ENCODE measurements at places on chromosomes 1 and 21.

- DNase-seq, result no peak
These were observed 120.2 kb downstream of the ACTL8 start for GRCh38 chr1:17875171-17875881.

GRCh38 chr1:181662606-181663005, 179.3 kb downstream of the CACNA1E start:
- DNase-seq, result no peak

GRCh38 chr1:54593571-54594160, 29.7 kb downstream of the FAM151A start:
- DNase-seq, result no peak

- no peak for DNase-seq
These were observed 314.1 kb downstream of the DISC1 start for GRCh38 chr1:231940701-231941100.

DNA sequence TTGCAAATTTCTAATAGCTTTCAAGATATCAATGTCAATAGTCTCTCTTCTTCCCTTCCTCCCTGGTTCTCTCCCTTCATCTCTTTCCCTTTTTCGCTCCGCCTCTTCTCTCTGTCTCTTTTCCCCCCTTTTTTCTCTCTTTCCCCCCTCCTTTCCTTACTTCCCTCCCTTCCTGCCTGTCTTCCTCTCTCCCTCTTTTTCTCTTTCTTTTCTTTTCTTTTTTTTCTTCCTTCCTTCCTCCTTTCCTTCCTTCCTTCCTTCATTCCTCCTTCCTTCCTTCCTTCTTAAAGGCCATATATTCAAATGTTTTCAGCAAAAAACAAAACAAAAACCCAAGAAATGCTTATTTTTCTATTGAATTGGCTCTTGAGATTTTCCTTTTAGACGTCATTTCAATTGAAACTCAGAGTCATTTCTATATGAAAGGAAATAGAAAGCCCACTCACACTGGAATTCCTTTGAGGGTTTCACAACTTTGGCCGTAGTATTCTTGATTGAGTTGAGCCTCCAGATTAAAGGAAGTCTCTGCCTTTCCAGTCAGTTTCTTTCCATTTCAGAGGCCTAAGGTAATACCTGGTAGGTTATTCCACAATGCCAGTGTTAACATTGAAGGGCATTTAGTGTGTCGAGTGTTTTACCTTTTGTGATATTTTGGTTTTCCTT, 551.5 kb downstream of the LMO4 start:
- no peak for DNase-seq

- DNase-seq, result no peak
These were observed 63.2 kb downstream of the FAM163A start for GRCh38 chr1:179806333-179806732.

- DNase-seq, result no peak
These were observed 273.5 kb downstream of the COL11A1 start for GRCh38 chr1:102834688-102835320.

- DNase-seq, result no peak
These were observed 43.2 kb upstream of the FMO2 start for GRCh38 chr1:171141688-171142415.

DNA sequence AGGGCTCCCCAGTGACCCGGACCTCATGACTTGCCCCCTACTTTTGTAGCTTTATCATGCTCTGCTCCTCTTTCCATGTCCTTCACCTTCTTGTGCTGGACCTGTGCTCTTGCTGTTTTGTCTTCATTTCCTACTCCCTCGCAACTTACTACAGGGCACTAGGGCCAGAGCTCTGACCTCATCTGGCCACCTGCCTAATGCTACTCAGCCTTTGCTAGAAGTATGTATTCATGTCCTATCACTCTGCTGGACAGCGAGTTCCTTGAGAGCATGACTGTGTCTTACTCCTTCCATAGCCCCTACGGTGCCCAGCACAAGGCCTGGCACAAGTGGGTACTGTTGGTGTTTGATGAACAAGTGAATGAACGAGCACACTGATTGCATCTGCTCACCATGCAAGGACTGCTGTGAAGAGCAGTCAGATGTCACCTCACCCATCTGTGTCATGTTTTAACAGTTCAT, 1.9 kb downstream of the MTFR1L start:
- DNase-seq, result no peak

DNA sequence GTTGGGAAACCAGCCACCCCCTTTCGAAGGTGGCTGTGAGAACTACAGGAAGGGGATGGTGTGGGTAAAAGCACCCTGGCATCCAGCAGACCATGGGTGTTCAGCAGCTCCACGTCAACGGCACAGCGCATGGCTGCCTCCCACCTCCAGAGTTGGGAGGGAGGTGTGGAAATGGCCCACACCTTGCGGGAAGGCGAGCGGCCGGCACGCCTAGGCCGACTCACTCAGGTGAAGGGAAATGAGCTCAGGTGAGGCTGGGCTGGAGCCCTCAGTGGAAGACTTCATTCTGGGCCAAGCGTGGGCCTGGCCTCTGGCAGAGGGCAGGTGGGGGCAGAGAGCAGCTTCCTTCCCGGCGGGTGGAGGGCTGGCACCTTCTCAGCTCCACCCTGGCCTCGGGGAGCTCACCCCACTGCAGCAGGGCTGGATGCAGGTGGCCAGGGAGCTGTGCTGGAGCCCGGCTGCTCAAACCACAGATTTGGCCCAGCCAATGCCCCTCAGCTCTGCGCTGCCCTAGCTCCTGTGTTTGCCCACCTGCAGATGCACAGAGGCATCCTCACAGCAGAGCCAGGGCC, 24.8 kb upstream of the ALDH4A1 start:
- DNase-seq, result no peak

DNA sequence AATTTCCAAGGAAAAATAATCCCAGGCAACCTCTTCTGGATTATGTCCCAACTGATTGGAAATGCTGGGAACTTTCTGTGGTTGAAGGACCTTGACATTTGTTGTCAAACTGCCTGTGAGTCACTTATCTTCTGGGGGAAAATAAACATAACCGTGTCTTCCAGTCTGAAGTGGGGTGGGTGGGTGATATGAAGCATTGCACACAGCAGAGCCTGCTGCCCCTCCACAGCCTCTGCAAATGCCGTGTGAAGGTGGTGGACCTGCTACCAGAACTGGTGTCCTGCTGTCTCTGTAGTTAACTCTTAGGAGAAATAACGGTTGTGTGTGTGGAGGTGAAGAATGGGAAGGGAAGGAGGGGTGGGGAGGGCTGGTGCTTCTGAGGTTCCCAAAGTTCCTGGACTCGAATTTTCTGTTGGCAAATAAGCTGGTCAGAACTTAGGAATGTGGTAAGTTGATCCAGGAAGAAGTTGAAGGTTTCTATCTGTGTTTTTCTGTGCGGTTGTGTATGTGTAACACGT, 23.2 kb downstream of the GALNT2 start:
- DNase-seq, result no peak

- DNase-seq, result peak; percentile 12
These were observed 7.4 kb downstream of the PIGM start for GRCh38 chr1:160024195-160024905.

- no peak for DNase-seq
These were observed 15.1 kb downstream of the TRIM45 start for GRCh38 chr1:117106478-117106877.

DNA sequence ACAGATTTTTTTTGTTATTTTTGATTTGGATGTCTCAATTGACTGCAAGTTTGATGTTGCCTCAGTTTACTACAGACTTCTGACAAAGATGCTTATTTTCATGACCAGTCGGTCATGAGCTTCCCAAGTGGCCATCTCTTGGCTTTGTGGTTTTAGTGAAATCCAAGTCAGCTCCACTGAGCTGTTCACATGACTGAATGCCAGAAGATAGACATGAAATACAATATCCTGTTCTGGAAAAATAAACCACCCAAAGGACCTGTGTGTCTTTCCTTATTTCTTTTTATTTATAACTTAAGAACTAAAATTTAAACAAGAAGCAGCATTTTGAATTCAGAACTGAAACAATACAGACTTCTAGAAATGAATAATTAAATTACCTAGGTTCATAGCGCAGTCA, 89.3 kb downstream of the HMCN1 start:
- no peak for DNase-seq

GRCh38 chr1:164682570-164682969, 123.6 kb downstream of the PBX1 start:
- no peak for DNase-seq

DNA sequence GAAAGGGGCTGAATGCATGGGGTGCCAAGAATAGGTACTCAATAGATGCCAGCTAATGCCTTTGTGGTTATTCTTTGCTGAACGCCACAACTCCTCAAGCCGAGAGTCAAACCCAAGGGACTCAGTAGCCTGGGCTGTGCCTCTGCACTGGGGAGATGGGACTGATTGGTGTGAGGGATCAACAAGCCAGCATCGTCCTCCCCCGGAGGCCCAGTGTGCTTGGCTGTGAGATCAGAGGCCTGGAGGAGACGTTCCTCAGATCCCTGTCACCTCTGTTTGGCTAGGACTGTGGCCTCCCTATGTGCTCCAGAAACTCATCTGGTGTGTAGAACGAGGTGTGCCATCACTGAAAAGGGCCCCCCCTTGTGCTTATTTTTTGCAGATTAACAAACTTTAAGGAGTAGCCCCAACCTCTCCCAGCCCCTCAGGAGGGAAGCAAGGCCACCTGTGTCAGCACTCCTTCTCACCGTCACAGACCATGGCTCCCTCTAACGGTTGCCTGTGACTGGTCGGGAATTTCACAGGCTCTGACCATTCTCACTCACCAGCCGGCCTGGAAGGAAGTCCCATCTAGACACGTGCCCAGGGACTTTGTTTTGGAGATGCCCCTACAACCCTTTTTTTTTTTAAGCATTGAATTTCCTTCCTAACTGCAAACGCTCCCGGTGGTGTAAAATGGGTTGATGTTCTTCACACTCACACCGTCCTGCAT, 194.0 kb upstream of the VAMP3 start:
- no peak for DNase-seq

DNA sequence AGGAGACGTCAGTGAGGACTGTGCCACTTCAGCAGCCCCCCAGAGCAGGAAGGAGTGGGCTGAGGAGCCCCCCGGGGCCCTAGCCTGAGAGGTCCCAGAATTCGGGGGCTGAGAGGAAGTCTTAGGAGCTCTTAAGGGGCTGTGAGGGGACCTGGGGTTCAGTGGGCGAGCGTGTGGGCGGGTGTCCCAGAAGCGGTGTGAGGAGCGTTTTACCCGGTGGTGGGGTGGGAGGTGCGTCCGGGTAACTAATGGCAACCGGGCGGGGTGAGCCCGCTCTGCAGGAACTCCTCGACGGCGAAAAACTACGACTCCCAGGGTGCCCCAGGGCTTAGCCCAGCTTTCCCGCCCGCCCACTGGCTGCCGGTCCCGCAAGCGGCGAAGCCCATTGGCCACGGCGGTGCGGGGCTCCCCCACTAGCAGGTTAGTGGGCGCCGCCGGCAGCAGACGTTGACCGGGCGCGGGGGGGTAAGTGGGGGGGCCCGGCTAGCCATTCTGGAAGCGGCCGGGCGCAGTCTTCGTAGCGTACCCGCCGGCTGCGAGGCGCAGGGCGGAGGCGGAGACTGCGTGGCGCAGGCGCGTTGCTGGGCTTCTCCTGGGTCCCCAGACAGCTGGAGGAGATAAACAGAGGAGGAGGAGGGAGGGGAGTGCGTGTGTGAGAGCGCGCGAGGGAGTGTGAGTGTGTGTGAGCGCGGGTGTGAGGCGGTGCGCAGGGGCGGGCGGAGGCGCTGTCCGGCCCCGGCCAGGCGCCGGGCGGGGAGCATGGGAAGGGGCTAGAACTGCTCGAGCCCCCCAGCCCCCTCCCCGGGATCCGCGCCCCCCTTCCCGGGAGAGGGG, at the start of gene WDTC1:
Gene WDTC1 (plus strand): TSS at position 584 of the 834 bp plus-strand sequence. CDS start 26,423 bp downstream, outside the sequence.
- peak; percentile 99 for DNase-seq

GRCh38 chr1:45155957-45156356, 50.4 kb downstream of the ZSWIM5 start:
- no peak for DNase-seq

- no peak for DNase-seq
These were observed 12.1 kb upstream of the SGIP1 start for GRCh38 chr1:66521721-66522365.

DNA sequence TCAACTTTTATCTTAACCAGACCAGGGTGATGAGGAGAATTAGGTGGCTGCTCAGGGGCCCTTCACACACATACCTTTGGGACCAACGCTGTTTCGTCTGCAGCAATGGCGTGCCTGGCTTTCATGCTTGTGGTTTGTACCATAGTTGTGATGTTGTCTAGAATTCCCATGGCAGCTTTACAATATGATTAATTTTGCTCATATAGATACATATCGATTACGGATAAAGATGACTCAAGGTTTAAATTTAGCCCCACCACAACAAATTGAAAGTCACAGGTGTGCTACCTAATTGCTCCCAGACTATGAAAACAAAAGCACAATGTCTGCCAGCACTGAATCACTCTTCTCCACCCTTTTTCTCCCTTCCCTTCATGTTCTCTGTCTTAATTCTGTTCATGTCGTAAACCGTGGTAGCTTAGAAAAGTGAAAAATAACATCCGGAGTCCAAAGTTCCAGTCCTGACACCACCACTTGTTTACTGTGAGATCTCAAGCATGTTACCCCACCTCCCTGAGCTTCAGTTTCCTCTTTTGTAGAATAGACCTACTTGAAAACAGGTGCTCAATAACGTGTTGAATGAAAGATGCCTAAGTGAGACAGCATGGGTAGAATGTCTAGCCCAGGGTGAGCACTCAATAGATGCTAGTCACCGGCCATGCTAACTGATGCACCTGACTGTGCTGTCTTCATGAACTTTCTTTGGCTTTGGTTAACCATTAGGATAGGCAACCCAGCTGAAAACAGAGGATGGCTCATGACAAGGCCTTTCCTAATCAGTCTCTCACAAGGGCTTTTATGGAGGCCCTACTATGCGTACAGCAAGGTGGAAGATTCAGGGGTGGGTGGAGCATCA, 22.1 kb upstream of the JUN start:
- DNase-seq, result no peak

GRCh38 chr1:33018112-33018511, 18.6 kb downstream of the AK2 start:
- no peak for DNase-seq

GRCh38 chr1:24366707-24367106, 46.9 kb downstream of the STPG1 start:
- DNase-seq, result no peak

- DNase-seq, result no peak
These were observed 3.8 kb upstream of the RWDD3 start for GRCh38 chr1:95230256-95230655.

- DNase-seq, result no peak
These were observed 115.6 kb downstream of the SIK1 start for GRCh38 chr21:43311301-43311817.

DNA sequence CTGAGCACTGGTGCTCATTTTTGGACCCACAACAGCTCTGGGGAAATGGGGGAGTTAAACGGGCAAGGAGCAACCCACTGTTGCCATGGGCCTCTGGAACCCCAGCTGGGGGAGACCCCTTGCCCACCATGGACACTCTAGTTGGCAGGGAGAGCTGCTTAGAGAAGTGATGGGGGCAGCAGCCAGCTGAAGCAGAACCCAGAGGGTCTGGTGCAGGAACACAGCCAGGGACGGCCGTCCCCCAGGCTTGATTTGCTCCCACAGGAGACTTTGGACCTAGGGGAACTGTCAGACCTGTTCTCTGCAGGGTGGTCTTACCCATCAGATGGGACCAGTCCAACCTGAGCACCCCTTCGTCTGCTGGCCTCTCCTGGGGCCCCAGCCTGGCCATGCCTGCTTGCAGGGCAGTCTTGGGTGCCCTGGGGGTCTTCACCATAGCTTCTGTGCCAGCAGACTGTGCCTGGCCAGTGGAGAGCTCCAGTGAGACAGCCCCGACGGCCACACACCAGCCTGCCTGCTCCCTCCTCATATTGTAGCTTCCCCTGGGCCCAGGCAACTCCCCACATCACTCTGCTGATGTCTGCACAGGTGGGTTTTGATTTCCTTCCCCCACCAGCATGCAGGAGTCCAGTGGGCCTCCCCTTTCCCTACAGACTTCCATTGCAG, 11.3 kb downstream of the SPATC1L start:
- no peak for DNase-seq
